Osteoblast (primary cell): ENCODE measurements at places on chromosomes 16 and 17. TPM values are rescaled to one million over a fixed set of nuclear protein-coding genes. Genes with fewer than 3 reads are reported as not detected.

Gene CD300LB
- not detected in 2 replicates for total RNA-seq

Gene CFAP52
- under 0.01 TPM in 1 of 2 replicates, not detected in the other for total RNA-seq

Gene KRT36
- 0.36 TPM in 1 of 2 replicates, not detected in the other for total RNA-seq

Gene TBC1D26
- total RNA-seq = under 0.01 TPM in 1 of 2 replicates, not detected in the other

Gene KRT40
- under 0.01 TPM in 1 of 2 replicates, not detected in the other for total RNA-seq

Gene RASL10B
- 2.7 and 4.0 TPM in 2 replicates for total RNA-seq

Gene TP53TG3B
- 0.36 TPM in 1 of 2 replicates, not detected in the other for total RNA-seq

Gene MYH10
- total RNA-seq = 40.9 and 41.5 TPM in 2 replicates

Gene GSE1
- 49.6 and 55.7 TPM in 2 replicates for total RNA-seq

Gene KRTAP4-1
- not detected in 2 replicates for total RNA-seq

Gene GUCY2D
- total RNA-seq = not detected in 2 replicates

Gene CRLF3
- total RNA-seq = 11.6 and 11.8 TPM in 2 replicates

Gene SMIM36
- total RNA-seq = not detected in 2 replicates

Gene ITGA2B
- total RNA-seq = 0.59 TPM in 1 of 2 replicates, not detected in the other

Gene HERPUD1
- total RNA-seq = 190 and 209 TPM in 2 replicates

Gene CRYBA1
- not detected in 2 replicates for total RNA-seq

Gene ZNF598
- total RNA-seq = 17.7 and 21.0 TPM in 2 replicates

Gene PDILT
- total RNA-seq = not detected in 2 replicates

Gene SMIM5
- under 0.01 TPM in 1 of 2 replicates, not detected in the other for total RNA-seq

Gene TMC5
- under 0.01 TPM in 1 of 2 replicates, not detected in the other for total RNA-seq

Gene MYLK3
- under 0.01 and 0.29 TPM in 2 replicates for total RNA-seq
